Transverse colon (tissue), 4 donors: ENCODE measurements at places on chromosomes 12 and 14. TPM values are rescaled to one million over a fixed set of nuclear protein-coding genes. Genes with fewer than 3 reads are reported as not detected.

CNPY2 gene
- total RNA-seq, result 57.6 TPM

CCND2 gene
- 32.9 TPM for total RNA-seq

AICDA gene
- total RNA-seq, result not detected

TAS2R8 gene
- not detected for total RNA-seq

C1R gene
- 149 TPM for total RNA-seq

SPX gene
- not detected for total RNA-seq

CMKLR1 gene
- total RNA-seq, result 13.5 TPM

PRPH gene
- total RNA-seq, result 8.2 TPM

DNA sequence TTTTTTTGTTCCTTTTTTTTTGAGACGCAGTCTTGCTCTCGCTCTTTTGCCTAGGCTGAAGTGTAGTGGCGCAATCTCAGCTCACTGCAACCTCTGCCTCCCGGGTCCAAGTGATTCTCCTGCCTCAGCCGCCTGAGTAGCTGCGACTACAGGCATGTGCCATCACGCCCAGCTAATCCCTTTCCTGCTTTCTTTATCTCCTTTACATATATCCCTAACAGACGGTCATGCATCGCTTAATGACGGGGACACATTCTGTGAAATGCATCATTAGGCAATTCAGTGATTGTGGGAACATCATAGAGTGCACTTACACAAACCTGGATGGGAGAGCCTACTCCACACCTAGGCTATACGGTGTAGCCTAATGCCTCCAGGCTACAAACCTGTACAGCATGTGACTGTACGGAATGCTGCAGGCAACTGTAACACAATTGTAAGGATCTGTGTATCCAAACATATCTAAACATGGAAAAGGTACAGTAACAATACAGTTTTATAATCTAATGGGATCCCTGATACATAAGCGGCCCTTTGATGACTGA lies 32.8 kb downstream of the NOS1 start:
- no peaks in the 10 kb centered on the region for H3K4me1 ChIP-seq
- H3K27me3 ChIP-seq, result peaks cover 14% of the 10 kb centered on the region
- no peaks in the 10 kb centered on the region for H3K36me3 ChIP-seq
- no peak overlapping the region for H3K27ac ChIP-seq
- no peak overlapping the region for H3K4me3 ChIP-seq

GRCh38 chr12:112682586-112682985 lies 109.0 kb upstream of the RPH3A start:
- H3K4me1 ChIP-seq, result no peaks in the 10 kb centered on the region
- H3K27me3 ChIP-seq, result peaks cover 13% of the 10 kb centered on the region
- H3K4me3 ChIP-seq, result no peak overlapping the region
- DNase-seq, result no peak
- H3K36me3 ChIP-seq, result no peaks in the 10 kb centered on the region

GRCh38 chr12:118420673-118421072 lies 44.3 kb downstream of the SUDS3 start:
- no peaks in the 10 kb centered on the region for H3K36me3 ChIP-seq
- DNase-seq, result no peak
- H3K4me3 ChIP-seq, result no peak overlapping the region
- no peak overlapping the region for H3K27ac ChIP-seq
- no peaks in the 10 kb centered on the region for H3K4me1 ChIP-seq
- H3K27me3 ChIP-seq, result no peaks in the 10 kb centered on the region

DNA sequence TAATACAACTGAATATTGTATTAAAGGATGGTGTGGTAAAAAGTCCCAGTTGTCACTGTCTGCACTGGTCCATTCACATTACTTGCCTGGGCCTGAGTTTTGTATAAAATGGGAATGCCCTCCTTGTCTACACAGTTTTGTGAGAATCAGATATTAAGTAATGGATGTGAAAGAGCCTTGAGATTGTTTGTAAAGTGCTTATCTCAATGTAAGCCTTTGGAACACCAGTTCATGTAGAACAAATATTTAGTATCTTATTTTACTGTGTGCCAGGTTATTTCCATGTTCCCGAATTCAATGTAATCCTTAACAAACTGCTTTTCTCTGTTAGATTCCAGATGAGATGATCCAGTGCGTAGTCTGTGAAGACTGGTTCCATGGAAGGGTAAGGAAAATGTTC lies 7.5 kb downstream of the UBR7 start:
- H3K27ac ChIP-seq, result no peak overlapping the region
- H3K36me3 ChIP-seq, result no peaks in the 10 kb centered on the region
- peaks cover 7% of the 10 kb centered on the region for H3K4me1 ChIP-seq
- no peak for DNase-seq
- no peak overlapping the region for H3K4me3 ChIP-seq
- no peaks in the 10 kb centered on the region for H3K27me3 ChIP-seq

DNA sequence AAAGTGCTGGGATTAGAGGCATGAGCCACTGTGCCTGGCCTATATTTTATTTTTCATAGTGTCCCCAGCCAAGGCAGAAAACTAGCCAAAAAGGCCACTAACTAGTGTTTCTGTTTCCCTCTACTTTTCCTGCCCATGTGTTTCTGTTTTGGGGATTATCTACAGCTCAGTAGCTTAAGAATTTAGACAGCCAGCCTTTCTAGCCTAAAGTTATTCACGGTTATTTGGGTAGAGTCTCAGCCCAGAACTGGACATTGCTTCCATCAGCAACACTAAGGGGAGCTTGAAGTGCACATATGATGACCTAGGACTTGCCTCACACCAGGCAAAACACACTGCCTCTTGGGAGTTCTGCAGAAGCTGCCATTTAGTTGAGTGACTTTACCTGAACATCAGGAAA lies 17.9 kb downstream of the PROX2 start:
- DNase-seq, result no peak
- no peaks in the 10 kb centered on the region for H3K36me3 ChIP-seq
- no peak overlapping the region for H3K27ac ChIP-seq
- H3K4me1 ChIP-seq, result peaks cover 12% of the 10 kb centered on the region
- no peaks in the 10 kb centered on the region for H3K27me3 ChIP-seq
- H3K4me3 ChIP-seq, result no peak overlapping the region

DNA sequence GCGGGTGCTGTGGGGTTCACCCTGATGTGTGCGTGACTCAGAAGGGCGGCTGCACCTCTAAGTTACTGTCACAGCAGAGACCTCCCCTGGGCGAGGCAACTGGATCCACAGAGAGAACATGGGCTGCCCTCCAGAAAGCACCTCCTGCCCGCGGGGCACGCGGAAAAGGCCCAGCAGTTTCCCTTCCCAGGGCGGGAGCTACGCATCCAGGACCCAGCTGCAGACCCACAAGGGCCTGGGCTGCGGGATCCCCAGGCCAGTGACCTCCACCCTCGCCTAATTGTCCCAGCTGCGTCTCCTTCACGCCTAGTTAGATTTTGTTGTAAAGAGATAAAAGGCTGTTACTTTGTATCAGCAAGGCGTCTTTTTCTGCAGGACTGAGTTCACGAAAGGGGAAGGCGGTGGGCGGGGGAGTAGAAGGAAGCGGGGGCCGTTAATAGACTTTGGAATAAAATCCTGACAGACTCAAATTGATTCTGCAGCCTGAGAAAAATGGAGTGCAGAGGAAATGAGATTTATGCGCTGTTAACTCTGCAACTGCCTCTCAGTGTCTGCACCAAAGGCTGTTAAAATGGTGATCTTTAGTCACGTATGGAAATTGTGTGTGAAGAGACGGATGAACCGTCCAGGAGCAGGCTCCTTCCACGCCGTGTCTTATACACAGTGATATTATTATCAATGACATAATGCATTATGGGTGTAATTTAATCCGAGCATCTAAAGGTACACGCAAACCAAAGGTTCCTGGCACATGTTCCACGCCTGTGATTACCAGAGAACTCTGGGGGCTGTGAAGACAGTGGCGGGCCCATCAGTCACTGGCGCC lies 65.9 kb upstream of the FBRSL1 start:
- no peak overlapping the region for H3K27ac ChIP-seq
- peaks cover 71% of the 10 kb centered on the region for H3K27me3 ChIP-seq

GRCh38 chr12:72295744-72296143 lies 23.6 kb downstream of the TRHDE start:
- no peak overlapping the region for H3K4me3 ChIP-seq
- no peaks in the 10 kb centered on the region for H3K27me3 ChIP-seq
- DNase-seq, result no peak

DNA sequence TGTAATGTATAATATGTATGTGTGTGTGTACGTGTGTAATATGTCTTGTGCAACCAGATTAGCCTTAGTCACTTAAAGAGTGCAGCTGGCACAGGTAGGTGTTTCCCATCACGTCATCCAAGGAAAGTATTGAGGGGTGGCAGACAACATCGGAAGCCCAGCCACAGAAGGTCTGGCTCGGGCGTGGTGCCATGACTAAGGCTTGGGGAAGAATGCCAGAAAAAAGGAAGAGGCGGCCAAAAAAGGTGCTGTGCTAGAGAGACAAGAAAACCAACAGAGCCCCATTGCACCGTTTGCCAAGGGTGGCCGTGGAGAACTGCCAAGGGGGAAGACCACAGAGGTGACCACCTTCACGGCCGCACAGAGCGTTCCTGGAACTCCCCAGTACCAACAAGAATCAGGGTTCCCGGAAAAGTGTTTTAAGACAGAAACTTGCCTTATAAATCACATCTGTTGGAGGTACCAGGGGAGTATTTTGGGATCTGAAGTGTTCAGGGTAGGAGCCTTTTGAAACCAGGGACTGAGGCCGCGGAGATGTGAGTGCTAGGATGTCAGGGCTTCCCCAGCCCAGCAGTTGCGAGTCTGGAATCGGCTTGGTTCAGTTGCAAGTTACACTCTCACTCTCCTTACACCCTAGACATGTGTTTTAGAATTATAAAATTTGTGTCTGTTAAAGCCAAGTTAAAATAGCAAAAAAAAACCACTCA lies 131.2 kb upstream of the DYRK2 start:
- H3K27ac ChIP-seq, result peak overlapping the region; percentile 69
- no peaks in the 10 kb centered on the region for H3K36me3 ChIP-seq
- peaks cover 22% of the 10 kb centered on the region for H3K4me1 ChIP-seq

- H3K4me1 ChIP-seq, result no peaks in the 10 kb centered on the region
- H3K4me3 ChIP-seq, result no peak overlapping the region
- DNase-seq, result no peak
- no peaks in the 10 kb centered on the region for H3K27me3 ChIP-seq
Observed at GRCh38 chr12:76142305-76142704, 57.8 kb upstream of the NAP1L1 start.

- H3K4me1 ChIP-seq, result no peaks in the 10 kb centered on the region
- no peaks in the 10 kb centered on the region for H3K27me3 ChIP-seq
- no peak overlapping the region for H3K4me3 ChIP-seq
- no peak overlapping the region for H3K27ac ChIP-seq
Observed at GRCh38 chr14:89542786-89543424, 125.9 kb upstream of the FOXN3 start.

DNA sequence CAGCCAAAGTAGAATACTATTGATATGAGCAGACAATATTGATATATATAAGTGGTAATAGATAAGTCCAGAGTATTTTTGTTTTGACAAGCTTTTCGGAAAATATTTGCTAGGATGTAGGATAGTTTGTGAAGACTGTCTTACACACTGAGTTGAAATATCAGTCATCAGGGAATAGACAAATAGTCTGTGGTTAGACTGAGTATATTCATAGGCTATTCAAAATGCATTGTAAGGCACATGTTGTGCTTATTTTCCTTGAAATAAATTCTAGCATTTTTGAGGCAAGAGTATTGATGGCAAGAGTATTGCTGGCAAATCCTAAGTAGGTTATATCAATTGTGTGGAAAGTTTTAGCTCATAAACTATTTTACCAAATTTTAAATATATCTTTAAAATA lies 201.1 kb downstream of the LRIG3 start:
- H3K36me3 ChIP-seq, result no peaks in the 10 kb centered on the region
- no peak for DNase-seq
- H3K27me3 ChIP-seq, result no peaks in the 10 kb centered on the region

GRCh38 chr14:74531467-74531866 lies 37.9 kb downstream of the ISCA2 start:
- H3K4me1 ChIP-seq, result no peaks in the 10 kb centered on the region
- no peak overlapping the region for H3K4me3 ChIP-seq
- H3K27me3 ChIP-seq, result no peaks in the 10 kb centered on the region
- no peaks in the 10 kb centered on the region for H3K36me3 ChIP-seq

DNA sequence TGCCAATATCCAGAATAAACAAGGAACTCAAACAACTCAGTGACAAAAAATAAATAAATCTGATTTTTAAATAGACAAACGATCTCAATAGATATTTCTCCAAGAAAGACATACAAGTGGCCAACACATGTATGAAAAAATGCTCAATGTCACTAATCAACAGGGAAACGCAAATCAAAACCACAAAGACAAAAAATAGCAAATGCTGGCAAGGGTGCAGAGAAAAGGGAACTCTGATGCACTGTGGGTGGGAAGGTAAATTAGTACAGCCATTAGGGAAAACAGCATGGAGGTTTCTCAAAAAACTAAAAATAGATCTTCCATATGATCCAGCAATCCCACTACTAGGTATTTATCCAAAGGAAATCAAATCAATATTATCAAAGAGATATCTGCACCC lies 3.5 kb upstream of the EIF5 start:
- no peak overlapping the region for H3K4me3 ChIP-seq
- peaks cover 8% of the 10 kb centered on the region for H3K4me1 ChIP-seq
- peaks cover 2% of the 10 kb centered on the region for H3K36me3 ChIP-seq
- no peak overlapping the region for H3K27ac ChIP-seq

GRCh38 chr14:75559451-75560222 lies 18.8 kb upstream of the FLVCR2 start:
- no peaks in the 10 kb centered on the region for H3K27me3 ChIP-seq
- H3K4me1 ChIP-seq, result peaks cover 2% of the 10 kb centered on the region

DNA sequence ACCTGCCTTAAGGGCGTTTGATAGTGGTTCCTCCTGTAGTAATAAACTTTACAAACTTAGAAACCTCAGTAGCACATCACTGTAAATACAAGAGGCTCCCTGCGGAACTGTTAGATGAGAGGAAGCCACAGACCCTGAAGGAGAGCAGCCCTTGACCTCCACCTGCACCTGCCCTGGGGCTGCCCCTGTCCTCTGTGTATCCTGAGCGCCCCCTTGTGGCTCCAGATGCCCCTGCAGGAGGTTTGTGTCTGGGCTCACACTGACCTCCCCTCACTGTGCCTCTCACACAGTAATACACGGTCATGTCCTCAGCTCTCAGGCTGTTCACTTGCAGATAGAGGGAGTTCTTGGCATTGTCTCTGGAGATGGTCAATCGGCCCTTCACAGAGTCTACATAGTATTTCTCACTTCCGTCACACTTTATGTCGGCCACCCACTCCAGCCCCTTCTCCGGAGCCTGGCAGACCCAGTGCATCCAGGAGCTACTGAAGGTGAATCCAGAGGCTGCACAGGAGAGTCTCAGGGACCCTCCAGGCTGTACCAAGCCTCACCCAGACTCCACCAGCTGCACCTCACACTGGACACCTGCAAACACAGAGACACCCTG lies 1059.8 kb downstream of the TMEM121 start:
- H3K36me3 ChIP-seq, result no peaks in the 10 kb centered on the region
- H3K27me3 ChIP-seq, result peaks cover 4% of the 10 kb centered on the region
- H3K27ac ChIP-seq, result no peak overlapping the region
- DNase-seq, result peak; percentile 58
- no peak overlapping the region for H3K4me3 ChIP-seq

DNA sequence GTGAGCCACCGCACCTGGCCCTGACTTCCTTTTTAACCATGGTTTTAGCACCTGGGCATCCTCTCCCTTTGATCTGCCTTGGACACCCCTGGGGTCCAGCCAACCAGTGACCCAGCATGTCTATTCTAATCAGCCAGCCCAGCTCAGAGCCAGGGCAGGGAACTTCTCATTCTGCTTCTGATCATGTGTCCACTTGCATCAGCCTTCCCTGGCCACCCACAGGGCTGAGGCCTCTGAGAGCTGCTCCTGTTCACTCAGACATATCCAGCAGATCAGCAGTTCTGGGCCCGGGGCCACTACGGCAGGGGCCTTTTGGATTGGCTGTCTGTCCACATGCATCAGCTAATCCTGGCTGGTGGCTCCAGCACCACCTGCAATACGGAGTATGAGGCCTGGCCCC lies 117.9 kb upstream of the MAP1LC3B2 start:
- DNase-seq, result no peak
- H3K4me3 ChIP-seq, result no peak overlapping the region
- H3K36me3 ChIP-seq, result no peaks in the 10 kb centered on the region
